BJ (cell line): ENCODE measurements at places on chromosomes 3 and 15.

DNA sequence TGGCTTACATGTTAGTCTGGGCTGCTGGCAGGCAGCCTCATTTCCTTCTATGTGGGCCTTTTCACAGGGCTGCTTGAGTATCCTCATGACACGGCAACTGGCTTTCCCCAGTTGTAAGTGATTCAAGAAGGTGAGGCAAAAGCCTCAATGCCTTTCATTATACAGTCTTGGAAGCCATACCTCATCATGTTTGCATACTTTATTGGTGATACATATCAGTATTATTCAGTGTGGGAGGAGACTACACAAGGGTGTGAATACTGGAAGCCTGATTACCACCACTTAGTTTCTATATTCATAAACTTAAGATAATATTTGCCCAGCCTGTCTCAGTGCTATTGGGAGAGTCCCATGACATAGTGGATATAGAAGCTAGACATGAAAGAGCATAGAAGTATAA is 346.8 kb downstream of the SOX2 start:
- DNase-seq = no peak

- no peak for DNase-seq
Observed at GRCh38 chr3:146611096-146611495, 6.0 kb upstream of the PLSCR5 start.

DNA sequence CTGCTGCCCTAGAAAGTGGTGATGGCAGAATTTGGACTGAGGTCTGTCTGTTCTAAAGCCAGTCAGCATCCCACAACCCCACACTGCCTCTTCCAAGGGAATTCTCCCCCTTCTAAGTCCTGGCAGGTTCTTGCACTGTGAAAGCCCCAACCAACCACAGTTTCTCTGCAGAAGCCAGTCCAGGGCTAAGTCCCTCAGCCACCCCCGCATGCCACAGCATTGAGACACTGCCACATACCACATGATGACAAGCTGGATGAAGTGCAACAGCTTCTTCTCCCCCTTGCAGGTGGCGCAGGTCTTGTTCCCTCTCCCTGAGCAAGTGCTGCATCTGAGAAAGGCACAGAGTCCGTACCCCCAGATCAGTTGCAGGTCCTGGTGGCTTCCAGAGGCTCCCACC is 18.6 kb downstream of the SSUH2 start:
- no peak for DNase-seq

DNA sequence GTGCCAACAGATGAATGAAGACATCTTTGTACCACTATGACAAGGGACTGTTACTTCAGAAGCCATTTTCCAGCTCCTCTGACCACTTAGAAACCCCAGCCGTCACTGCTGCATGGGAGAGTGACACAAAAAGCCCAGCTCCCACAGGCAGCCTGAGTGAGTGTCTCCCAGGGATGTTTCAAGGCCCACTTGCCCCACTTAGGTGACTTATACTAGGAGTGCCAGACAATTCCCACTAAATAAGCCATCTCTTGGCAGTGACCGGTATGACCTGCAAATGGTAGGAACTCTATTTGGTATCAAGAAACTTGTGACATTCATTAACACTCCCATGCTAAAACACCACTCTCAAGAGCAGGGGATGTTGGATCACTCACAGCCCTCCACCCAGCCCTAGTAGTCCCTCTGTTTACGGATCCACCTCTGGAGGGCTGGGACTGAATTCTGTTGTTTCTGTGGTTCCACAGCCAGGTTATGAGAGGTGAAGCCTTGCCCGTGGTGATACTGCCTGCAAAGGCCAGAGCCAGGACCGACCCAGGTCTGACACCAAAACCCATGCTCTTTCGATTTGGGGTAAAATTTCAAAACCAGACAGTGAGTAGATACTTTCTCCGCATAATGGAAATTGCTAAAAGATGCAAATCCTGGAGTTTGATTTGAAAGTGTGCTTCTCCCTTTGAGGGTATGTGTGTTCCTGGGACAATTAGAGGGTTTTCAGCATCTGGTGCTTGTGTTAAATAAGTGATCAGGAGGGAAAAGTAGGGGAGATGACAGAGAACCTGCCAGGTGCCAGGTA is 14.5 kb downstream of the RBP1 start:
- no peak for DNase-seq

GRCh38 chr3:172018364-172018763 is 21.0 kb upstream of the FNDC3B start:
- no peak for DNase-seq
